Omental fat pad (tissue), 4 donors: ENCODE measurements at places on chromosomes 3 and 15.

DNA sequence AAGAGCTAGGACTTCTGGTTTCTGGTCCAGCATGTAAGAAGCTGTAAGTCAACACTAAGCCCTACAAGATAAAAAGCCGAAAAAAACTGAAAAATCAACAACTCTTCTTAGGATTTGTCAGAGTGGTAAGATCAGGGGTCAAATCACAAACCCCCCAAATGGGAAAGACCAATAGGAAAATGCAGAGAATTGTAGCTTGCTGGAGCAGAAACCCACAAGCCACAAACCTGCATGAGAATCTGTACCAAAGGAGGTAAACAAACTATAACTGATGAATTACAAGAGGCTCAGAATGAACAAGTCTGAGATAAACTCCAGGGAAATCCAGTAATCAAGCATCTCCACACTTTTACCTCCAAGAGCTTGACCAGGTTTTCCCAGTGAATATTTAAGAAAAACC, 36.0 kb downstream of the RFX7 start:
- DNase-seq: no peak

GRCh38 chr3:134449277-134449676, 36.5 kb downstream of the ANAPC13 start:
- no peak for DNase-seq

- DNase-seq: no peak
Measured at GRCh38 chr15:47414207-47414606, 303.1 kb upstream of the SEMA6D start.

- DNase-seq: no peak
Measured at GRCh38 chr3:109918740-109919139, 581.4 kb upstream of the DPPA4 start.

GRCh38 chr15:58443308-58443707, 11.5 kb downstream of the LIPC start:
- DNase-seq: no peak

GRCh38 chr15:60397772-60398445, at the start of gene ANXA2:
Gene ANXA2, minus strand, starts transcription at chr15:60397986. Its CDS starts 11,911 bp downstream, at chr15:60386075.
- peak; percentile 53 for DNase-seq

DNA sequence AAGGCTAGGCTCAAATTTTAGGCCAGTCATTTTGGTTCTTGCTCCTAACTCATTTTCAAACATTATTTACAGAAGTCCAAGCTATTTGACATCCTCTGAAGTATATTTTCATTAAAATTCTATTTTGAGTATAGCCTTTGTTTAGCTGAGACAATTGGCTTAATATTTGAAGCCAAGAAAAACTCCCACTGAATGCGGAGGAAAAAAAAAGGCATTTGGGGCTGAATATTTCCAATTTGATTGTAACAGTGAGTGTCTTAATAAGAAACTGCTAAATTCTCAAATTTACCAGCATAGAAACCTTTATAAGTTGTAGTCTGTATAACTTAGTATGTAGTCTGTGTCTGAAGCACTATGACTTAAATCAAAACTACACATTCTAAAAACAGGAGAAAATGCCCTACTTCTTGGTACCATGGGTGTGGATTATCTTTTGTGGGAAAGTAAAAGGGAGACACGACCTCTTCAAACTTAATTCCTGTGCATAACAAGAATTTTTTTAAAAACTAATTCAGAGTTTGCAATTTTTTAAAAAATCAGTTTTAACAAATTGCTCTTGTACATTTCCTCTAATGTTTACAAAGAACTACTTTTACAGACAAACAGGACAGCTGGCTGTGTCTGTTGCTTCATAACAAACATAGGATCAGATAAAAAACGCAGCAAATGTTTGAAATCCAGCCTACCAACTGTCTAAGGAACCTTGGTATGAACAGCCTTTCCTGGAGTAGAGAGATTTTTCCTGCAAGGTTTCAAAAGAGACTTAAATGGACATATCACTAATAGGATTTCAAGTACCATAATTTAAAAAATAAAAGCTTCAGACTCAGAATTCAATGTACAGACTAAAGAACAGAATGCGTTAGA, 52.7 kb upstream of the LMOD3 start:
- DNase-seq: no peak

DNA sequence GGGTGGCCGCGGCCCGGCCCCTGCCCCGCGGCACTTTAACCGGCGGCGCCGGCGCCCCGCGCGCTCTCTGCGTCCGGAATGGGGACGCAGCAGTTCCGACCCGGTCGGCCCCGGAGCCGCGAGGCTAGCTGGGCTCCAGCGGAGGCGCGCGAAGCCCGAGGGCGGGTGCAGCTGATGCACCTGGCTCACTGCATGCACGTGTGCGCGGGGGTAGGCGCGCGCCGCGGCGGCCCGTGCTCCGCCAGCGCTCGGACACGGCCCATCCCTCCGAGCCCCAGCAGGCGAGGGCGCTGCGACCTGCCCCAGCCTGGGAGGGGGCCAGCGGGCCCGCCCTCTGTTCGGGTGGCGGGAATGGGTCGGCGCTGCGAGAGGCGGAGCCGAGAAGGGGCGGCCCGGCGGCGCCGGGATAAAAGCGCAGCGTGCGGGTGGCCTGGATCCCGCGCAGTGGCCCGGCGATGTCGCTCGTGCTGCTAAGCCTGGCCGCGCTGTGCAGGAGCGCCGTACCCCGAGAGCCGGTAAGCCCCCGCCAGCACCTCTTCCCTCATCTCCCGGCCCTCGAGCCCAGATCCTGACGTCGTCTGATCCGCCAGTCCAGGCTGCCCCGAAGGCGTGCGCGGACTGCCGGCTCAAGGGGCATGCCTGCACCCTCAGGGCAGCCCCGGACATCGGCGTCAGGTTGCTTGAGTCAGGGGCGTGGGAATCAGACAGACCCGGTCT, at the start of the genes CHDH and IL17RB:
TSS of gene CHDH (minus strand) at position 286 of the 717 bp plus-strand sequence. CDS start 22,411 bp downstream, outside the sequence.
TSS of gene IL17RB (plus strand) at position 435 of the 717 bp plus-strand sequence. CDS start at position 456, 21 bp downstream.
- DNase-seq: no peak

DNA sequence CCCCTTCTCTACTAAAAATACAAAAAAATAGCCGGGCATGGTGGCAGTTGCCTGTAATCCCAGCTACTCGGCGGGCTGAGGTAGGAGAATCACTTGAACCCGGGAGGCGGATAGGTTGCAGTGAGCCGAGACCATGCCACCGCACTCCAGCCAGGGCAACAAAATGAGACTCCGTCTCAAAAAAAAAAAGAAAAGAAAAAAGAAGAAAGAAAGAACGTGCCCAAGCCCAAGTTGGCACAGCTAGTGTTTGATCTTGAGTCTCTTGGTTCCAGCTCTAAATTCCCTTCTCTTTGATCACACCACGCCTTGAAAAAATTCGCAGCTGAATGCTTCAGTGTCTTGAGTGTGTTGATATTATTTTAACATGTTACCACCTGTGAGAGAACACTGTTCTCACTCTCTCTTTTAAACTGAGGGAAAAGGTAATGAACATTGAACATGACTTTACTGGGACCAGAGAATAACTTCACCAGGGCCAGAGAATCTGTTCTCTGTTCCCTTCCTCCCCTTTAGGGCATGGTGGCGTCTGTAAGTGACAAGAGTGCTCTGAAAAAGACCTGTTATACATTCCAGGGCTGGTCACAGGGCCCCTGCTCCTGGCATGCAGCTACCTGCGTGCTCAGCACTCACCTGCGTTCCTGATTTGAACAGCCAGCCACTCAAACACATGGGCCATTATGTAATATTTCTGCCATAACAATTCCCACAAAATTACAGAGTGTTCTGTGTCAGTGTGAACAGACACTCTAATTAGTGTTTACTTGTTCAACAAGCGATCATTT, 19.0 kb downstream of the SLCO3A1 start:
- no peak for DNase-seq

- no peak for DNase-seq
Measured at GRCh38 chr15:43118829-43119228, 13.0 kb upstream of the UBR1 start.

DNA sequence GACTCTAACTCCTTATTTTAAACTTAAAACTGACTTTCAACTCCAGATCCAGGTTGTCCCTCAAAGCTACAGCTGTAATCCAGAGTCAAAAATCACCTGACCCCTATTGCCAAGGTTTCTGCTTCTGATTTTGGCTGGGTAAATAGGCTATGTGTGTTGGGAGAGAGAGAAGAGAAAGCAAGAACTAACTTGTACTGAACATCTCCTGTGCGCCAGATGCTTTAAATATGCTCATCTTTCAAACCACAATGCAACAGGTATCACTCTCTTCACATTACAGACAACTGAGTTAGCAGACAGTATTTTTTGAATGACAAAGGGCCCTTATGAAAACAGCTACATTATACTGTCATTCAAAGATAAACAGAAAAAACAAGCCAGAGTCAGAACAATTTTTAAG, 7.0 kb downstream of the WWTR1 start:
- DNase-seq: no peak

DNA sequence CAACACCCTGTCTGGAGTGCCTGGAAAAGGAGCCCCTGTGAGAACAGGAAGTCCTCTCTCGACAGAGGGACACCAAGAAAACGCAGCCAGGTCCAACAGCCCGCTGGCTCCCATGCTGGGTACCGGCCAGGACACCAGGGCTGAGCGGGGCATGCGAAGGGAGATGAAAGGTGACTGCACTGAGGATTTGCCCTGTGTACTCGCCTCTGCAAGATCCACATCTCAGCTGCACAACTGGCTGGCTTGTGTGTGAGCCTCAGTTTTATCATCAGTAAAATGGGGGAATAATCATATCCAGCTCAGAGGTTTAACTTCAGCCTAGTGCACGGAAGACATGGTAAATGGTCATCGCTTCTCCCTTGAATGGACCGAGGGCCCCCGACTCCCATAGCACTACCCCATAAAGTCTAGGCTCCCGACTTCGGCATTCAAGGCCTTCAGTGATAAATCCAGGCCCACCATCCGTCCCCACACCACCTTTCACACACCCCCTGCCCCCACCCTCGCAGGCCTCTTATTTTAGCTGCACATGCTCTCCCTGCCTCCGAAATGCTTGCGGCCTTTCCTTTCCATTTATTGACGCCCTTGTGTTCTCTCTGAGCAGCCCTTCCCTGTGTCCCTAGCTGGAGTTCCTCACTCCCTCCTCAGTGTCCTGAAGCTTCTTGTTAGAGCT, 15.8 kb downstream of the ISG20 start:
- DNase-seq: no peak
